ENCODE measurements at places on chromosomes 12 and 14. TPM values are rescaled to one million over a fixed set of nuclear protein-coding genes. Genes with fewer than 3 reads are reported as not detected.

P2RX2 gene
- polyA plus RNA-seq: 1.6 TPM

ENDOU gene
- polyA plus RNA-seq: 0.48 TPM

APOLD1 gene
- 9.0 TPM for polyA plus RNA-seq

OTX2 gene
- not detected for polyA plus RNA-seq

KRT77 gene
- polyA plus RNA-seq: not detected

TPH2 gene
- 0.25 TPM for polyA plus RNA-seq

PMEL gene
- 5.2 TPM for polyA plus RNA-seq

KCNC2 gene
- 0.56 TPM for polyA plus RNA-seq

CMTM5 gene
- 2.3 TPM for polyA plus RNA-seq

RNASE2 gene
- polyA plus RNA-seq: 1.3 TPM

GRCh38 chr12:116922194-116922897 lies 11.6 kb downstream of the FBXW8 start:
- no peak for DNase-seq

DNA sequence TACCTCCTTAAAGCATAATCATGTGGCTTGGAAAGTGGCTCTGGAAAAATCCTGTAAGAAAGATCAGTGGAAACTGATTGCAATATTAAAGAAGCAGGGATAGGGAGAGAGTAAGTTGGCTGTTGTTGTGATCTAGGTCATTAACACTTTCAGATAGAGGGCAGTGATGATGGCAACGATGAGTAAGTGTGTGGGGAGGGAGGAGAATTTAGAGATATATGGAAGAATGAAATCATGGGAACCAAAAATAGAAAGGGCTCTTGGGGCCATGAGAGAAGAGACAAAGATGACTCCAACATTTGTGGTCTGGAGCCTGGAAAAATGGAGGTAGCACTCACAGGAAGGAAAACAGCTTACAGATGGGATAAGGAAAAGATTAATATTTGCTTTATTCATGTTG lies 23.3 kb downstream of the SNRPF start:
- no peak for DNase-seq

DNA sequence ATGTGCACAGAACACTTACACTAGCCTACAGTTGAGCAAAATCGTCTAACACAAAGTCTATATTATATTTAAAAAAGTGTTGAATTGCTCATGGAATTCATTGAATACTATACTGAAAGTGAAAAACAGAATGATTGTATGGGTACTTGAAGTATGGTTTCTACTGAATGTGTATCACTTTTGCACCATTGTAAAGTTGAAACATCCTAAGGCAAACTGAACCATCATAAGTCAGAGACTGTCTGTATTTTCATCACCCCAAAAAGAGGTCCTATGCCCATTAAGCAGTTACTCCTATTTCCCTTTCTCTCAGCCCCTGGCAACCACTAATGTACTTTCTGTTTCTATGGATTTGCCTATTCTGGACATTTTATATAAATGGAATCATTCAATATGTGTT lies 4.4 kb upstream of the AMIGO2 start:
- DNase-seq: no peak

GRCh38 chr14:92473969-92474535 lies 39.5 kb upstream of the RIN3 start:
- DNase-seq: no peak

- DNase-seq: no peak
Measured at GRCh38 chr12:49375406-49375805, 8.1 kb downstream of the SPATS2 start.

DNA sequence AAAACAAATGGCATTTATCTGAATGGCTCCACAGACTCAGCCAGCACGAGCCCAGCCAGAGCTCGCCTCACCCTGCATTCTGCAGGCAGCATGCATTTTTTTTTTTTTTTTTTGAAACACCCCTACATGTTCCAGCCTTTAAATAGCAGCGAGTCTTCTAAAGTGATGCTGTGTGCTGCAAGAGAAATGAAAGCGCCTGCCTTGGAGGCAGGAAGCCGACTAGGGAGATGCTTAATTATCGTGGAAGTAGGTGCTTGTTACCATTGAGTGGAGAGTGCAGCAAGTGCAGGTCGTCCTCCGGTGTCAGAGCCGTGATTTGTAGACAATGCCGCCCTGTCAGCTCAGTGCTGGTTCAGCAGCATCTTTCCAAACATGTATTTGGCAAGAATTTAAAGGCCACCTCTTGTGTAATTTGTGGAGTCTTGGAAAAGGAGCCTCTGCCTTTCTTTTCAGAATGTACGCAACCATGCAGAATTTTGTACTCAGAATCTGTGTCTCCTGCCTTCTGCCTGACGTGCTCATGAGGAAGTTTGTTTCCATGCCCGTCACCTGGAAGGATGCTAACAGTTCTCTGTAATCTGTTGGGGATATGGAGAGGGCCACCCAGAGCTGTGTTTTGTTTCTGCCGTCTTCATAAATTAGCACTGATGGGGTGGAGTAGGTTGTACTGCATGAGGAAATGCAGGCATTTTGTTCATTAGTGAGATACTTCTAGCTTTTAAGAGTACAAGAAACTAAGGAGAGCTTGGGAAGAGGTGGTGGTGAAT lies 345.9 kb upstream of the RGS6 start:
- DNase-seq: no peak

GRCh38 chr12:53004582-53004981 lies 1.7 kb upstream of the EIF4B start:
- DNase-seq: no peak

DNA sequence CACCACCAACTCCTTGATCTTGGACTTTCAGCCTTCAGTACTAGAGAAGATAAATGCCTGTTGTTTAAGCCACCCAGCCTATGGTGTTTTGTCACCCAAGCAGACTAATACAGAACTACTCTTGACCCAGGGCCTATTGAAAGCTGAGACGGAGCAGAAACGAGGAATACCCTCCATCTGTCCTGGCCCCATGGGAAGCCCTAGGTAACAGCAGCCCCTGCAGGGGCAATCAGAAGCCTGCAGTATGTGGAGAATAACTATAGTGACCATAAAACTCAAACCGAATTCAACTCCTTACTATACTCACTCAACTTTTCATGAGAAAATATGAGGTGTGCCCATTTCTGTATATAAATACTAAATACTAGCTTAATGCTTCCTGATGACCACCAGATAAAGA lies 307.4 kb downstream of the NUAK1 start:
- DNase-seq: no peak

- DNase-seq: no peak
Measured at GRCh38 chr12:109767456-109767855, 53.8 kb downstream of the FAM222A start.

Data from renal pelvis (tissue), 12 donors.